HFFc6 (cell line): ENCODE measurements at places on chromosomes 5 and 9. TPM values are rescaled to one million over a fixed set of nuclear protein-coding genes. Genes with fewer than 3 reads are reported as not detected.

The DIPK1B gene
- total RNA-seq = not detected in 2 replicates

The SPINK6 gene
- not detected in 3 replicates for total RNA-seq

The GRM6 gene
- not detected in 3 replicates for total RNA-seq

The DNM1 gene
- total RNA-seq = 16.8 to 32.5 TPM (median 17.3 TPM) in 3 replicates

The ROR2 gene
- 0.18 to 0.21 TPM in 2 of 3 replicates, not detected in the other for total RNA-seq

- no peak for DNase-seq
Observed at GRCh38 chr9:19155106-19155935, 28.0 kb upstream of the PLIN2 start.

DNA sequence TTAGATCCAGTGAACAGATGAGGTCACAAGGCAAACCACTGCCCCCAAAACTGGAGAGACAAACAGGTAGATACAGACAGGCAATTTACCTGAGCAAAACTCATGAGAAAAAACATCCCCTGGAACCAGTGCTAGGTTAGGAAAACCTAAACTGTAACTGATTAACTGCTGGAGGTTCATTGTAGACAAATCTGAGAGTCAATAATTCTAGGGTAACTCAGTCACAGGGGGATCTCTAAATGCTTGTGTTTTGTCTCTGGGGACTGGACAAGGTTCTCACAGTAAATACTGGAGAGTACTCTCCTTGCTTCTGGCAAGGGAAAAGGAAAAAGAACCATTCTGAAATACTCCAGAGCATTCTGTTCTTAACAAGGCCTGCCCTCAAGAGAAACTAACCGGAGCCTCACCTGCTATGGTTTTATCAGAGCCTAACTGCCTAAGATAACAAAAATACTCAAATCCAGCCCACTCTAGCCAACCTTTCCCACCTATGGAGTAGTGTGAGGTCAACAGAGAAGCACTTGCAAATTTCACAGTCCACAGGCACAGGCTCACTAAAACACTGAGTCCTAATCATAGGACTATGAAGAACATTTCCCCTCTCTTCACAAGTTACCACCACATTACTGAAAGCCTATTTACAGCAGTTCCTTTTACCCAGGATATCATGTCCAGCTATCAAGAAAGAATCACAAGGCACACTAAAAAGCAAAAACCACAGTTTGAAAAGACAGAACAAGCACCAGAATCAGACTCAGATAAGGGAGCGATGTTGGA, 139.9 kb upstream of the ACOT12 start:
- no peak for DNase-seq

DNA sequence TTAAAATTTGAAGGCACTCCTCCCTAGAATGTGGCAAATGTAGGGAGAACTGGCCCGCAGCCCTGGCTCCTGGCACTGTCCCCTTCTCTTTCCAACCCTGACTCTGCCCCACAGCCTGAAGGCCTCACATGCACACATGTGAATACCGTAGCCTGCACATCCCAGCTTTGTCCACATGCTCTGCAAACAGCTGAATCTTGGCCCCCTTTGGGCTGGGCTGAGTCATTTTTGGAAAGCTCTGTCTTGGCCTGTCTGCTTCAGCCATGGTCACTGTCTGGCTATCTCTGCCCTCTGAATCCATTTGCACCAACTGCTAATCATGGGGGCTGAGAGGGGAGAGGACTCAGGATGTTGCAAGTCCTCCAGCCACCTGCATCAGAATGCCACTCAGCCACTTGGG, 22.1 kb upstream of the GALNT10 start:
- DNase-seq = no peak

GRCh38 chr5:180389252-180390101, 36.3 kb upstream of the GFPT2 start:
- no peak for DNase-seq

DNA sequence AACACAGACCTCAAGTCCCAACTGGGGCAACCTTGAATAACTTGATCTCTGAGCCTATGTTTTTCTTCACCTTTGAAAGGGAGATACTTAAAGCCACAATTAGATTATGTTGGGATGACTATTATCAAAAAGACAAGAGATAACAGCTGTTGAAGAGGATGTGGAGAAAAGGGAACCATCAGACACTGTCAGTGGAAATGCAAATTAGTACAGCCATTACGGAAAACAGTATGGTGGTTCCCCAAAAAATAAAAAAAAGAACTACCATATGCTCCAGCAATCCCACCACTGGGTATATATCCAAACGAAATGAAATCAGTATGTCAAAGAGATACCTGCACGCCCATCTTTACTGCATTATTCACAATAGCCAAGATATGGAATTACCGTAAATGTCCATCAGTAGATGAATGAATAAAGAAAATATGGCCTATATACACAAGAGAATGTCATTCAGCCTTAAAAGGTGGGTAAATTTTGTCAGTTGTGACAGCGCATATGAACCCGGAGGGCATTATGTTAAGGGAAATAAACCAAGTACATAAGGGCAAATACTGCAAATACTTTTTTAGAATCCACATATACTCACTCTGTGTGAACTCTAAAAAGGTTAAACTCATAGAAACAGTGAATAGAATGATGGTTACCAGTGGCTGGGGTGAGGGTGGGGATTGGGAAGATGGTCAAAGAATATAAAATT, 12.7 kb downstream of the FAT2 start:
- no peak for DNase-seq

DNA sequence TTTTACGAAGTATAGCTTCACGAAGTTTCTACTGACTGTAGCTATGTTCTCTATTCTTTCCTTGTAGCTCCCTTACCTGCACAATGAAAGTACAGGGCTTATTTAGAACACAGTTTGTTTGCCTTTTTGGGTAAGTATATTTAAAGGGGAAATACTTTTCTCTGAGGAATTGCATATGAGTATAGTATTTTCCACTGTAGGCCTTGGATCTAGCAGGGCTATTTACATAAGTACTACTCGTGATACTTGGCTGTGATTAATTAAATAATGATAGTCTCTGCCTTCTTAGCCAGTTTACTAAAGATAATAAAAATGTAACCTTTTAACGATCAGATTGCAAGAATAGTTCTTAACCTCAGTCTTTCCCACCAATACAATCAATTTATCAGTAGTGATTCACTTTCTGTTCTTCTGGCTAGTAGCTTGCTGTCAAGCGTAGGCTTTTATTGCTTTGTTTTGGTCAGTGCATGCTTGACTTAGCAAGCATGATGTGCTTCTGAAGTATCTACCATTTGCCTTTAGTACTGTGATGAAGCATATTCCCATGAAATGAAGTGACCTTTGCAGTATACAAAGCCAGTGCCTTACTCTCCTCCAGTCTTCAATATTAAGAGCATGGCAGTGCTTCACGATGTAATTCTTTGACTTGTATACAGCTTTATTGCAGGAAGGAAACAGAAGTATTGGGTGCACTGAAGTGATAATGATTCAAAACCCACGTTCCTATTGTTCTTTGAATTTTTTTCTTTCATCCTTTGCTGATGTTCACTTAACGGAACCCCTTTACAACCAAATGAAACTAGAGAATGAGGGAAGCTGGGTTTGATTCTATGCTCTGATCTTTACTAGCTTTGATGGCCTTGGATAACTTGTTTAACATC, 64.2 kb downstream of the SLC44A1 start:
- DNase-seq = no peak

GRCh38 chr9:97593960-97594359, 39.2 kb downstream of the TSTD2 start:
- no peak for DNase-seq

DNA sequence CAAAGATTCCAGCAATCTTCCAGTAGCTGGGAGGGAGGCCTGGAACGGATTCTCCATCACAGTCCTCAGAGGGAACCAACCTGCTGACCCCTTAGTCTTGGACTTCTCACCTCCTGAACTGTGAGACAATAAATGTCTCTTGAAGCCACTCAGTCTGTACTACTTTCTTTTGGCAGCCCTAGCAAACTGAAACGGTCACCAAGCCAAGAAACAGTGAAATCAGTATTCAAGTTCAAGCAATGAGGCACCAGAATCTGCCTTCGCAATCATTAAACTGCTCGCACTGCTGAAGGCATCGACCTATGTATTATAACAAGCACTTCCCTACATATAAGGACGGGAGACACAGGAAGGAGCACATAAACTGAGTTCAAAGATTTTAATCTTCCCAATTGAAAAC, 120.6 kb upstream of the PUM3 start:
- no peak for DNase-seq

DNA sequence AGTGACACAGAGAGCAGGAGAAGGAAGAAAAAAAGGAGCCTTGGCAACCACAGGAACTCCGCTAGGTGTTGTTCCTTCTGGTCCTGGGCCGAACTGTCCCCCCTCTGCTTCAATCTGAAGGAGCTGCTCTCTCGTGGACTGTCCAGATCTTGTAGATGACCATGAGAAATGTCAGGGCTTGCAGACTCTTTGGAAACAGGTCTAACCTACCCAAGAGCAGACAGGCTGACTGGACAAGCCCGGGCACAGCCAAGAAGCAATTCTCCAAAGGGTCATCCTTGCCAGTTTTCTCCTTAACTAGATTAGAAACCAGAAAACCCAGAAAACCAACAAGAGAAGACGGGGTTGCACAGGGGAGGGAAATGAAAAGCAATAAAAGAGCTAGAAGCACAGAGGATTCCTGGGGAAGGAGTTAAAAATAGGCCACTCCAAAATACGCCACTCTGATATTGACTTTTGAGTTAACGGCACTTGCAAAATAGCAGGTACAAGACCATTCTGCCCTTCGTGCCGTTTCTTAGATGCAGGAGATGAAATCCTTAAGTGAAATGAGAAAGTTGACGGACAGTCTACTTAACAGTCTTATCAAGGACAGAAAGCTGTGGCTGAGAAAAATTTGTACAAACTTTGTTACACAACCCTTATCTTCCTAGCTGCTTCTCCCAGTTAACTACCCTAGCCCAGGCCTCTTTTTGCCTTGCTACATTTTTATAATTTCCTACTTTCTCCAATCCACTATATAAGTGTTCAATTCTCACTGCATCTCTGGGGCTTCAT, 5.8 kb downstream of the GCNT4 start:
- no peak for DNase-seq

DNA sequence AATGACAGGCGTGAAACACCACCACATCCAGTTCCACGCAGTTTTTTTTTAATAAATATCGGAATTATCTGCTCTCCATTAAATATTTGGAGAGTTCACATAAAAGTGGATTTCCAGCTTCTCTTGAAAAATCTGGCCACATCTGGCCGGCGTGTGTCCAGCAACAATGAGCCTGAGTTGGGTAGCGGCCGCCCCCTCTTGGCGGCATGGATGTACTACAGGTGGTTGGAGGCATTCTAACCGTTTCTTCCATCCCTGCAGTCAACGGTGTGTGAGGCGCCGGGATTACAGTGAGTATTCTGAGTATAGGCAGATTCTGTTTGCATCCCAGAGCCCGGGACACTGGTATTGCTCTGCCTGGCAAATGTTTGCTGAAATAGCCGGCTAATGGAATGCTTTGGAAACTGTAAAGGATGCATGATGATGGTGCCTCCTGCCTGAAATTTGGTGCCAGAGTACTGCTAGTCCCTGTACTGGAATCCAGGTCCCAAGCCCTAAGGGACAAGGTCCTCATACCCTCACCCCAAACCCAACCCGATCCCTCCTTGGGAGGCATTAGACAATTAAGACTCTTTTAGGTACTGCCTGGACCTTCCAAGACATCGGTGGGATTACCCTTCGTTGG, 13.6 kb upstream of the GM2A start:
- DNase-seq = peak; percentile 62

DNA sequence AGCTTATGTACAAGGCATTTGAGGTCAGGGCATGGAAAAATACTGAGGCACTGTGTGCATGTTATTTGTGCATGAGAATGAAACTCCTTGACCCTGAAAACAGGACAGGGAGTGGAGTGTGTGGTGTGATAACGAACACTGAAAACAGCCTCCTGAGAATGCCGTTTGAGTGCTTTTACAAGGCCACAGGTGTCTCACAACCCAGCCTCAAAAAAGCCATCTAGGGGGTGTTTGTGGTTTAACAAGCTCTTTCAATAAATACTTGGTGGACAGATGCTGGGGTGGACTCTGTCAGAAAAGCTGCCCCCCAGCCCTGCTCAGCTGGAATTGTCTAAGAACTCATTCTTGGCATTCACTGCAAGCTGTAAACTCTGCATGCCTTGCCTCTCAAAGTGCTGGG, 94.0 kb upstream of the SLC25A48 start:
- DNase-seq = no peak

GRCh38 chr5:35461530-35461929, 156.1 kb upstream of the SPEF2 start:
- DNase-seq = peak; percentile 19

- no peak for DNase-seq
Observed at GRCh38 chr5:32680183-32680582, 30.9 kb upstream of the NPR3 start.
